ENCODE measurements at places on chromosomes 6 and 20.

GRCh38 chr20:63577317-63577894, 3.4 kb upstream of the HELZ2 start:
- DNase-seq: no peak

GRCh38 chr20:54844346-54844745, 369.0 kb downstream of the DOK5 start:
- no peak for DNase-seq

- DNase-seq: no peak
Observed at GRCh38 chr6:87722540-87723169, 20.6 kb upstream of the AKIRIN2 start.

DNA sequence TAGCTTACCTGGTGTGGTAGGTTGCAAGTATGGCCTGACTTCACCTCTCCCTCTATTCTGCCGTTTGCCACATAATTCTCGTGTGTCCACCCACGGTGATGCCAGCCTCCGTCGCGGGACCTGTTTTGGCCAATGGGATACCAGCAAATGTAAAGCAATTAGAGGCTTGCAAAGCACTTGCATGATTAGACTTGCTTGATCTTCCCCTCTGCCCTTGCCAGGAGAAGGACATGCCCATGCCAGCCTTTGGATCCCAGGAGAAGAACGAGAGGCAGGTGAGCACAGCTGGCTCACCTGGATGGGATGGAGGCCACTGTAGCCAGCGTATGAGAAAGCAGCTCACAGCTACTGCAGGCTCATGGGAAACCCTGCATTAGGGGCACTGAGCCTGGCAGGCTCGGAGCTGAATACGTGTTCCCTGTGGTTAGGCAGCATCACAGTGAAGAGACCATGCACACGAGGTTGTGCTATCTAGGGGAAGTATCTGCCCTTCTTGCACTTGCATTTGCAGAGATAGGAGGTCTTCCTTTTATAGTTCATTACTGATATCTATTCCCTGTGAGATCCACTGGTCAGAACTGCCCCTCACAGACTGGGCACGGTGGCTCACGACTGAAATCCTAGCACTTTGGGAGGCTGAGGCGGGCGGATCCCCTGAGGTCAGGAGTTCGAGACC, 62.4 kb downstream of the TMEM242 start:
- no peak for DNase-seq

GRCh38 chr20:9081423-9081966, 12.6 kb downstream of the PLCB4 start:
- no peak for DNase-seq

DNA sequence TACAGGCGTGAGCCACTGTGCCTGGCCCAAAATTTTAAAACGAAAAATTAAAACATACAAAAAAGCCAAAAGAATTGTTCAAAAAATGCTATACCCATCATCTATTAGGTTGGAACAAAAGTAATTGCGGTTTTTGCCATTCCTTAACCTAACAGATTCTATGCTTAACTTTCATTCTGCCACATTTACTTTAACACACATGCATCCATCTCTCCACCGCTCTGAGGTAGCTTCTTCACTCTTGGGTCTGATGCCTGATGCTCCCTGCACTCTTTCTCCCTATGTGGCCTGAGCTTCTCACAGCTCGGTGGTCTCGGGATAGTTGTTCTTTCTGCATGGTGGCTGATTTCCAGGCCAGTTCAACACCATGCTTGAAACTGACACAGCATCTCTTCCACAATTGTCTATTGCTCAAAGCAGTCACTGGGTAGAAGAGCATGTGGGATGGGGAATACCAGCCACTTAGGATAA, 4.7 kb upstream of the MANBAL start:
- no peak for DNase-seq

GRCh38 chr6:97917369-97917768, 634.4 kb upstream of the MMS22L start:
- DNase-seq: no peak

- no peak for DNase-seq
Observed at GRCh38 chr6:21663966-21664313, 70.4 kb downstream of the SOX4 start.

GRCh38 chr6:22666586-22666985, 97.2 kb downstream of the HDGFL1 start:
- DNase-seq: no peak

DNA sequence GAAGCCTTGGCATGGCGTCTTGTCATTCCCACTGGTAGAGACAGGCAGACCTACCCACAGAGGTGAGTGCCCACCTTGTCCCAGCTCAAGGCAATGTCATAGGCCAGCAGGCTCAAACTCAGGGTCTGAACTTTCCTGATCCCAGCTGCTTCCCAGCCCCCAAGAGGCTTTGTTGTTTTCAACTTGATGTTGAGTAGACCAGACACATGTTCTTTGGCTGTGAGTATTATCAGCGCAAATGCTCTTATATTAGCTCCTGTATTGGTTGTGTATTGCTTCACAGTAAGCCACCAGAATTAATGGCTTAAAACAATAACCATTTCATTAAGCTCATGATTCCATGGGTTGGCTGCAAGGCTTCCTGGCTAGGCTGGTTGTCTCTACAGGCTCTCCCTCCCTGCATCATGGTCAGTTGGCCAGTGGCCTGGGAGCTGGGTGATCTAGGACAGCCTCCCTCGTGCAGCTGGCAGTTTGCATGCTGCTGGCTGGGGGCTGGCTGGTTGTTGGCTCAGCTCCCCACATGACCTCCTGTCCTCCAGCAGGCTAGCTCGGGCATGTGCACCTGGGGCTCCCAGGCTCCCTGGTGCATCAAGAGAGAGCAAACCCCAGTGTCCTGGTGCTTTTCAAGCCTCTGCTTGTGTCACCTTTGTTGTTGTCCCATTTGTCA, 21.6 kb downstream of the TOX2 start:
- no peak for DNase-seq

DNA sequence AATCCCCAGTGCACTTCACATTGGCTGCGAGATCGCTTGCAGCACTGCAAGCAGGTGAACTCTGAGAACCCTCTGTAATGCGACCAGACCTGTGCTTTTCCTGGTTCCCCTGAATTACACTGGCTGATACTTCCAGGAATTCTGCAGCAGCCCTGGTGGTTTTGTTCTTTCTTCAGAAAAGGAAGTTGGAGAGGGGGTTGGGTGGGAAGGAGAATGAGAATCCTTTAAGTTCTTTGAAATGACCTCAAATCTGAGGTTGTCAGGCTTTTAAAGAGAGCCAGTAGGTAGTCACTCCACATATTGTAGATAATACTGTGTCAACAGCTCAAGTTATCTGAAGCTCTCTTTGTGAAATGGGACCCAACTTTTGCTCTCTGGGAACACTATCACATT, 62.4 kb downstream of the GCNT2 start:
- DNase-seq: no peak

GRCh38 chr20:35954907-35955251, 577 bp upstream of the SCAND1 start:
- peak; percentile 75 for DNase-seq

- DNase-seq: no peak
Observed at GRCh38 chr20:32808438-32808837, 11.3 kb upstream of the MAPRE1 start.

GRCh38 chr20:52677216-52677615, 294.9 kb upstream of the TSHZ2 start:
- DNase-seq: no peak

- no peak for DNase-seq
Observed at GRCh38 chr6:111552958-111553357, 52.7 kb downstream of the TRAF3IP2 start.

DNA sequence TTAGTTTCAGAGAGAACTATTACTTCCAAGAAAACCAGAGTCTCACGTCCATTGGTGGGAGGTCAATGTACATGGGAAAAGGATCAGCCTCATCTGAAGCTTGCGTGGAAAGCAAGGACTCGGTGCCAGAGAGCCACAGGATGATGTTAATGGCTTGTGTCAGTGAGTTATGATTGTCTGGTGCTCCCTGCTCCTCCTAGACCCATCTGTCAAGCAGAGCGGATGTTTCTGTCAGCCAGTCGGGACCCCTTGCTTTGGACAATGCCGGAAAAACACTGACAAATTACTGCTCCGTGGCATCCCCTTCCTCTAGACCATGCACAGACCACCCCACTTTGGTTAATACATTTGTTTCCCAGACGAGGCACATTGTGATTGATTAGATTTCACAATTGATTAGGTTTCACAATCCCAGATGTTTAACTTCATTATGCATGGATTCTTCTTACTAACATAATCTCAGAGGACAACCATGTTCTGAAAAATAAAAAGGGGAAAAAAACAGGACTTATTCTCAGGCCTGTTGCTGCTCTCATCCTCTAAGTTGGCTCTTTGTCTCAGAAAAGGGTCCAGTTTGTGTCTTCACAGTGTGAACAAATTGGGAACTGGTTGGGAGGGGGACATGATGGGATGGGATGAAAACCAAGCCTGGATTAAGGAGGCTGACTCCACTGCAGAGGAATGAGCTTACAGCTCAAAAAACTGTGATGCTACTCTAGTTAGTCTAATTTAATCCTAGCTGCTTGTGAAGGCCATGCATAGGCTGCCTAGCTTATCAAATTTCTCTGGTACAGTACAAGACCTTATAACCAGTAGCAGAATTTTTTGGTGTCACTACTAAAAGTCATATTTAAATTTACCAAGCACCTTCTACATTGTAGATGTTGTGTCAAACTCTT, 51.9 kb downstream of the UNC5CL start:
- DNase-seq: no peak

DNA sequence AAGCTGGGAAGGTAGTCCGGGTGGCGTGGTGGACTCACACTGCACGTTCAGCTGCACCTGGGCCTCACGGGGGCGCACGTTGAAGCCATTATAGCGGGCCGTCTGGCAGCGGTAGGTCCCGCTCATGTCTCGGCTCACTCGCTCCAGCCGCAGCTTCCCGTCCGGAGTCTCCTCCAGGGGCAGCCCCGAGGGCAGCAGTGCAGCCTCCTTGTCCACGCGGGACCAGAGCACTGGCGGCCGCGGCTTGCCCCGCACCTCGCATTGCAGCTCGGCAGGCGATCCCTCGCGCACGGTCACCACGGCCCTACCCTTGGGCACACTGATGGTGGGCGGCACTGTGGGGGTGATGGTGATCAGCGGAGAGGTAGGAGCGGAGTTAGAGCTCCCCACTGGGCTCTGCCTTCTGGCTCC, 47.6 kb downstream of the MDGA1 start:
- DNase-seq: no peak

DNA sequence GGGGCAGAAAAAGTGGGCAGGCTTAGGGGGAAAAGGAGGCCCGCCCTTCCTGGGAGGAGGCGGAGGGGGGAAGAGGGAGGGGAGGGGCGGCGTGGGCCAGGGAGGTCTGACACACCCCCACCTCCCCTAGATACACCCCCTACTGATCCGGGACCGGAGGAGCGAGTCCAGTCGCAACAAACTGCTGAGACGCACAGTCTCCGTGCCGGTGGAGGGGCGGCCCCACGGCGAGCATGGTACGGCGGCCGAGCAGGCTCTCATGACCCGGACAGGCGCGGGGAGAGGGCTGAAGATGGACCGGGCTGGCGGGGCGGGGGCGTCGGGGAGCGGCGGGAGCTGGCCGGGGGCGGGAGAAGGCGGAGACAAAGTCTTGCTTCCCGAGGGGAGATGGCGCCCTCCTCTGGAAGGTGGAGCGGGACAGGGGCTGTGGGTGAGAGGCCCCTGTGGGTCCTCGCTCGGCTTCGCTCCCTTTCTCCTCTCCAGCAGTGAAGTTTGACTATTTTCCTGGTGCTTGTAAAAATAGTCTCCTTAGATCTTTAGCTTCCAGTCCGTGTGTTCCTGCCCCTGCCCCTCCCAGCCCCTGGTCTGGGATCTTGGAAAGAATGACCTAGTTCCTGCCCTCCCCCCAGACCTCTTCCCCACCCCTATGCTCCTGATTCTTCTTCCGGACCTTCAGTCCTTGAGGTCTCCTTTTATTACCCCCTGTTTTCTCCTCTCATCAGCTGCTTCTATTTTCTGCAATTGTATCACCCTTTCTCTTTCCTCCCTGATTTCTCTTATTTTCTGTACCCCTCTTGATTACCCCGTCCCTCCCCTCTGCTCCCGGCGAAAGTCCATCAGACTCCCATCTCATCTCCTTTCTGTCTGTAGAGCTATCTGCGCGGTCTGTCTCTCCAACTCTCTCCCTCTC, 6.1 kb downstream of the SYNGAP1 start:
- DNase-seq: peak; percentile 80

DNA sequence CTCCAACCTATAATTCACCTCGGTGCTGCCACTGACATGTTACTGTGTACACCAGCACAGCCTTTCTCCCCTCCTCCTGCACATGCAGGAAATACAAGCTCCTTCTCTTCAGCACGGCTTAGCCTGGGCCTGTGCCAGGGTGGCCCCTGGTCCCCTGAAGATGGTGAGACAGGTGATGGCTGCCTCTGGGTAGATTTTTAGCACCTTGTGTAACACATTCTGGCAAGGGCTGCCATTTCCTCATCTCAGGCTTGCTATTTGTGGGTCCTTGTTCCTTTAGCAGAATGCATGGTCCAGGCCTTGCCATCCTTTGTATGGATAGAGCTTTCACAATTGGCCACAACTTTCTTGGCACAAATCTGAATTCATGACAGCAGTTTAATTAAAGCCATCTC, 151.3 kb downstream of the CDC5L start:
- no peak for DNase-seq

- no peak for DNase-seq
Observed at GRCh38 chr6:134250776-134251175, 67.1 kb downstream of the SGK1 start.

DNA sequence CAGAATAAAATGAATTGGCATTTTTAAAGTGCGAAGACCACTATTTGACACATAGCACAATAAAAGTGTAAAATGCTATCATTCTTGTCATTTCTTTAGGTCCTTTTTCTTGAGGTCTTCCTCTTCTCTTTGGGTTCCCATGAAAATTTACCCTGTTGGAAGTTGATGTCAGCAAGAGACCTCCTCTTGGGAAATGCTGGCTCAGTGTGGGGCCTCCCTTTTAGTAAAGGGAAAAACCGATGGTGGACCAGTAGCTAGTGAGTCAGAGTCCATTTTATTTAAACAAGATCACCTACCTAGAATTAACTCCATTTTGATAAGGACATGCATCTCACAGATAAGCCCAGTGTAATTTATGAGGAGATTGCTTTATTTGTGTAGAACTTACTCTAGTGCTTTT, 37.7 kb upstream of the HLA-C start:
- DNase-seq: no peak

DNA sequence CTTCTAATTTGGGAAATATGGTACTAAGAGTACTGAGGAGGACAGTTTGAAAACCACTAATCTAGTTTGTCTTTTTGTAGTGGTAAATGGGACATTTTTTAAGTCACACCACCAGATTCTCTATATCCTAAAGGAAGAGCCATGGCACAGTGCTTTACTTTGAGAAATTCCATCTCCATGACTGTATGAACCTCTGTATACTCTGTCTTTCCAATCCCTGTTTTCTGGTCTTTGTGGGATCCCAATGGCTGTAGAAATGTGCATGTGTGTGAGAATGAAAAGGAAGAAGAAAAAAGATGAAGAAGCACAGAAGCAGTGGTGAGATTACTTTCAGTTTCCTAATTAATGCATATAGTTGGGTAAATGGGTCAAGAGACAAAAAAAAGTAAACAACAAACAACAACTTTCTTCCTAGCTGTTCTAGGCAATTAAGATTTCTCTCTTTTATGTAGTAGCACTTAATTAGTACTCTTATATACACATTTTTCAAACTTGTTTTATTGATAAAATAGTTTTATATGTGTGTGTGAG, 141.2 kb upstream of the HCRTR2 start:
- DNase-seq: no peak

- DNase-seq: no peak
Observed at GRCh38 chr6:163532526-163533078, 118.1 kb downstream of the QKI start.
